ENCODE measurements at places on chromosomes 2 and 18. TPM values are rescaled to one million over a fixed set of nuclear protein-coding genes. Genes with fewer than 3 reads are reported as not detected.

Gene MRPS5
- total RNA-seq = 50.4 TPM

Gene MAP2
- total RNA-seq = 4.6 TPM

Gene ATF2
- 23.8 TPM for total RNA-seq

Gene RAMP1
- 21.7 TPM for total RNA-seq

Gene DPP10
- total RNA-seq = 2.6 TPM

Gene SCLY
- total RNA-seq = 9.7 TPM

Gene REG1B
- not detected for total RNA-seq

Gene C2orf74
- 14.3 TPM for total RNA-seq

Gene POTEJ
- not detected for total RNA-seq

Gene CRYGC
- not detected for total RNA-seq

Gene ASPRV1
- 0.26 TPM for total RNA-seq

Gene RAB17
- total RNA-seq = not detected

Gene IL1RL2
- 0.88 TPM for total RNA-seq

Gene FHOD3
- 4.9 TPM for total RNA-seq

Gene AMER3
- total RNA-seq = not detected

Gene KCNK3
- 3.9 TPM for total RNA-seq

Gene RGPD5
- total RNA-seq = 8.1 TPM

Gene GPR17
- total RNA-seq = not detected

Gene FBXO36
- 4.3 TPM for total RNA-seq

Data from epithelial cell of alveolus of lung (primary cell).